ENCODE measurements at places on chromosomes 13 and 19. TPM values are rescaled to one million over a fixed set of nuclear protein-coding genes. Genes with fewer than 3 reads are reported as not detected.

GRCh38 chr19:49343123-49343522, 7.9 kb downstream of the CD37 start:
- no peak for DNase-seq

DNA sequence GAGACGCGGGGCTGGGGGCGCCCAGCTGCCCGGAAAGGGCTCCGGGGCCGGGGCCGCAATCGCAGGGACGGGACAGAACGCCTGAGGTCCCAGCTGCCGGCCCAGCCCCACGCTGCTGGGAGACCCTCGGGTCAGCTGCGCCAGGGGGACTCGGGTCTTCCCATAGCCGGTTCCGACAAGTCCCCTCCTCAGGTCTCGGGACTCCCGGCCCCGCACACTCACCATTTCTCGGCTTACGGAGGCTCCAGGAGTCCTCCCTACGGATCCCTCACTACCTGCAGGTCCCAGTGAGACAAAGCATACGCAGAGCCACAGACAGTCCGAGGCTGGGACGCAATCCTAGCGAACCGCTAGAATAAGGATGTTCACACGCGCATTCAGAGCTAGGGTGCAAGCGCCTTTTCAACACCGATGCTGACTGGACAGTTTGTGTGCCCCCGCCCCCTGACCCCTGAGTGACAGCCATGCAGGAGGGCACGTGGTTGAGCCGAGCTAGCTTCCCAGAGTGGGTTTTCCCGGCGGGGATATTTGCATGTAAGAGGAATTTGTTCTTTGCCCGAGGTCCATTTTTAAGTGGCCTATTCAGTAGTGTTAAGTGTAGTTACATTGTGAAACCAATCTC, 13.6 kb downstream of the ZNF490 start:
- DNase-seq, result no peak

DNA sequence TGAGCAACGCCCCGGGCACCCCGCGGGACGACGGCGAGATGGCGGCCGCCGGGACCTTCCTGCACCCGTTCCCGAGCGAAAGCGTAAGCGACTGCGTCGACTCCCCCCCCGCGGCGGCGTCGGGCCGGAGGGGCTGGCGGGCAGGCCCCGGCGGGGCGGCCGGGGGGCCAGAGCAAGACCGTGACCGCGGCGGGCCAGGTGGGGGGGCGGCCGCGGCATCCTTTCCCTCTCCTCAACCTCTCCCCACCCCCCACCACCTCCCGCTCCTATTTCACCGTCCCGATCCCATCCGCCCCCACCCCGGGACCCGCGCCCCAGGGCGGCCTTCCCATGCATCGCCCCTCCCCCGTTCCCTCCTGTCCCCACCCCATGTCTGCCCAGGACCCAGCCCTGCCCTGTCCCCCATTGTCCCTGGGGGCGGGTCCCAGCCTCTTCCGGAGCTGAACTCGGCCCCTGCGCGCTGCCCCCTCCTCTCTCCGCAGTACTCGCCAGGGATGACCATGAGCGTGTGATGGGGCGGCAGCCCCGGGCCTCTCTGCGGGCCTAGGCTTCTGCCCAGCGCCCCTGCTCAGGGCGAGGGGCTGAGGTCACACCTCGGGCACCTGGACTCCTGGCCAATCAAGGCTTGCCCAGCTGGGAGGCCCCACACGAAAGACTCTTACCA, 4.1 kb downstream of the ISYNA1 start:
- DNase-seq, result no peak

DNA sequence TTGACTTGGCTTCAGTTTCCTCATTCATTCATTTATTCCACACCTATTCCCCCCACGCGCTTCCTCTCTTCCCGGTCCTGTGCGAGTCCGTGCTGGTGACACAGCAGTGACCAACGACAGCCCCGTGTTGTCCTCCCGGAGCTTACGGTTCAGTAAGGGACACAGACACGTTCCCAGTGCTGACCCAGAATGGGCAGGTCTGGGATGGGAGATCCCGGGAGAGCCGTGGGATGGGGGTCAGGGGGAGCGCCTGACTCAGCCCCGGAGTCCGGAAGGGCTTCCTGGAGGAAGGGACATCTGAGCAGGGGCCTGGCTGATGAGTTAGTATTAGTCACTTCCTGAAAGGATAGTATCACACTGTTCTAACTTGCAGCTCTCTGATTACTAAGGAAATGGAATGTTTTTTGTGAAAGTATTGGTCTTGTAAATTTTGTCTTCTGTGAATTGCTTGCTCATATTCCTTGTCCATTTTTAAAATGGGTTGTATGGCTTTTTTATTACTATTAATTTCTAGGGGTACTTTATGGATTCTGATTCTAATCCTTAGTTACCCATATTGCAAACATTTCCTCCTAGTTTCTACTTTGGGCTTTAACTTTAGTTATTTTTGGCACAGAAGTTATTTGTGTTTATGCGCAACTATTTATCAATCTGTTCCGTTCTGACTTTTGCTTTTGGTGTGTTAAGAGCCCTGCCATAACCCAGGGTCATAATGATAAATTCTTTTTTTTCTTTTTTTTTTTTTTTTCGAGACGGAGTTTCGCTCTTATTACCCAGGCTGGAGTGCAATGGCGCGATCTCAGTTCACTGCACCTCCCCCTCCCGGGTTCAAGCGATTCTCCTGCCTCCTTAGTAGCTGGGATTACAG, 708 bp upstream of the ERCC1 start:
- peak; percentile 99 for DNase-seq

- no peak for DNase-seq
Measured at GRCh38 chr19:38173291-38174041, 50.6 kb downstream of the DPF1 start.

The CFAP97D2 gene
- total RNA-seq, result not detected
